ENCODE measurements at places on chromosomes 6 and 20.

DNA sequence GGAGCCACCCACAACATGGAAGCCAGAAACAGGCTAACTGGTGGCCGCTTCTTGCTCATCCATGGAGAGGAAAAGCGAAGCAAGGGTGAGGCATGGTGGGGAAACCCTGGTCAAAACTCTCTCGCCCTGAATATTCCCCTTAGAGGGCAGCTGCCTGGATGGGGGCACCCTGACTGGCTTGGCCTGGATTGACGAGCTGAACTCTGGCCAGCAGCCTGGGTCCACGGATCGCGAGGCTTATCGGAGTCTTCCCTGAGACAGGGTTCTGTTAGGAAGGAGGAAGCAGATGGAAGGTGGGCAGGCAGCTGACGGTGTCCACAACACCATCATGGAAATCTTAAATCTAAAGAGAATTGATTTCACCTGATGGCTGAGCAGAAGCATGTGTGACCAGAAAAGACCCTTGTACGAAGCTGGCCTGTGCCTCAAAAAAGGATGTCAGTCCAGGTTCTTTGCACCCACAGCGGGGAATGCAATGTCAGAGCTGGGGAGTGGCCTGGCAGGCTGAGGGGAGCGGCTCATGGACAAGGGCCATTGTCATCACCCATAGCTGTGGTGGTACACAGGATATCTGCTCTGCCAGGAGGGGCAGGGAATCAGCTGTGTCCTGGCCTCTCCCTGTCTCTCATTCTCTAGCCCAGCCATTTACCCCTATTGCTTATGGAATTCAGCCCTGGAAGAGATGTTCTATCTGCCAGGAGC, 109.4 kb upstream of the SNX9 start:
- no peak for DNase-seq

GRCh38 chr6:1729133-1729749, 119.5 kb downstream of the FOXC1 start:
- DNase-seq: no peak

DNA sequence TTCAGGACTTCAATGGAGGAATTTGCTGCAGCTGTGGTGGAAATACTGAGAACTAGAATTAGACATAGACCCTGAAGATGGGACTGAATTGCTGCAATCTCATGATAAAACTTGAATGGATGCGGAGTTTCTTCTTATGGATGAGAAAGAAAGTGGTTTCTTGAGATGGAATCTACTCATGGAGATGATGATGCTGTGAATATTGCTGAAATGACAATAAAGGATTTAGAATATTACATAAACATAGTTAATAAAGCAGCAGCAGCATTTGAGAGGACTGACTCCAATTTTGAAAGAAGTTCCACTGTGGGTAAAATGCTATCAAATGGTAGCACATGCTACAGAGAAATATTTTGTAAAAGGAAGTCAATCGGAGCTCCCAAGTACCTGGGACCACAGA, 264.6 kb downstream of the UBE3D start:
- no peak for DNase-seq

DNA sequence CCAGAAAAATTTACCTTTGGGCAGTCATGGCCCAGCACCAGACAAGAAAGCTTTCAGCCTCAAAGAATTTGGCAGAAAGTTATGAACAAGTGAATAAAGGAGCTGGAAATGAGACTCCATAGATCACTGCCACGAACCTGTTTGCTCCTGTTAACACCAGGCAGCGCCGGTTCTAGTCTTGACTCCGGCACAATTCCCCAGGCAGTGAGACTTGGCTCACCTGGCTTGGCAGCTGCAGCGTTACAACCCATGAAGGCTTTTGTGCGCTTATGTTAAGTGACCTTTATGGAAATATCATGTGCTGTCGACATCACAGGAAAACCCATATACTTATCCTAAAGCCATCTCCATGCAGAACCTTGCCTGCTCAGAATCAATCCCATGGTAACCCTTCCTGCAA, 22.2 kb upstream of the FOXC1 start:
- DNase-seq: no peak

- no peak for DNase-seq
Observed at GRCh38 chr6:1869769-1870168, 260.1 kb downstream of the FOXC1 start.

GRCh38 chr20:64238851-64239387, 16.6 kb upstream of the PCMTD2 start:
- DNase-seq: no peak

DNA sequence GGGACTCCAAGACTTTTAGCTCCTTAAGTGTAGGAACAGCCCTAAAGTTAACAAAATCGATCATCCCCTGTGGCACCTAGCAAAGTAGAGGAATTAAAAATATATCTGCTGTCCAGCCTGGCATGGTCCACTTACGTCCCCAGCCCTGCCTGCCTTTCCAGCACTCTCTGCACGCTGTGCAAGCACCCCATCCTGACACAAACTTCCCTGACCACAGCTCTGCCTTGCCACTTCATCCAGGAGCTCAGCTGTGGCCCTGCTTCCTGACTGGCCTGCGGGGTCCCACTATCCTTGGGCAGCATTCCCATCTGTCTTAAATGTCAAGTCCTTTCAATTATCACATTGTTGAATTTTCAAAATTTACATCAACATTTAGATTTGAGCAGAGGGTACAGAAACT, 39.0 kb downstream of the BLOC1S5 start:
- no peak for DNase-seq

GRCh38 chr6:137829641-137830083, 37.4 kb upstream of the TNFAIP3 start:
- DNase-seq: no peak

GRCh38 chr20:11995805-11996567, 78.3 kb downstream of the BTBD3 start:
- DNase-seq: no peak

- peak; percentile 59 for DNase-seq
Observed at GRCh38 chr20:63955281-63955826, 862 bp downstream of the UCKL1 start.

DNA sequence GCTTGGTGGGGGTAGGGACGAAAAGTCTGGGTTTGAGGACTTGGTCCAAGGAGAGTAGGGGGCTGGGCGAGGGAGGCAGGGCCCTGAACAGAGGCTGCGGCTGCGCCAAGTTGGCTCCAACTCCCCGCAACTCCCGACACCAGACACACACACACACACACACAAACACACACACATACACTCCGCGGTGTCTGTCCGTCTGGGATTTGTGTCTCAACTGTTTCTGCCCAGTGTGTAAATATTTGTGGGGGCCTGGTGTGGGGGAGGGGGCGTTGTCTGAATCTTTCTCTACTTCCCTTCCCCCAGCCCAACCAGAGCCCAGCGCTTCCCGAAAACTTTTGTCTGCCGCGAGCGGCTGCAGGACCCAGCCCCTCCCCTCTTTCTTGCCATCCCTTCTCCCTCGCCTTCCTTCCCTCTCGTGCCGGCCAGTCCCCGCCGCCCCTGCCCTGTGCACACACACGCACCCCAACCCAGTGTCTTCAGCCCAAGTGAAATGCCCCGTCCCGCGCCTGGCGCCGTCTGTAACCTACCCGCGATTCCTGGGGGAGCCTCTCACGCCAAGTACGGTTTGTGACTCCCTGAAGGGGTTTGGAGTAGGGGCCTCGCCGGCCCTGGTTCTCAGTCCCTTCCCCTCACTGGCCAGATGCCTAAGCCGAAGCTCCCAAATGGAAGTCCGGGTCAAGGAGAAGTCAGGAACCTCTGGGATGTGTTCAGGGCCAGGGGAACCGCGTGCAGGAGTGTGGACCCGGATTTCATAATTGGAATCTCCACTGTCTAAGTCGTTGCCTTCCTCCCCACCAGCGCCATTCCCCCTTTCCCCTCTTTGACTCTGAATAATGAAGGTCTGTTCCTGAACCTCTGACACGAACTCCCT, 904 bp downstream of the MDFI start:
- DNase-seq: no peak

DNA sequence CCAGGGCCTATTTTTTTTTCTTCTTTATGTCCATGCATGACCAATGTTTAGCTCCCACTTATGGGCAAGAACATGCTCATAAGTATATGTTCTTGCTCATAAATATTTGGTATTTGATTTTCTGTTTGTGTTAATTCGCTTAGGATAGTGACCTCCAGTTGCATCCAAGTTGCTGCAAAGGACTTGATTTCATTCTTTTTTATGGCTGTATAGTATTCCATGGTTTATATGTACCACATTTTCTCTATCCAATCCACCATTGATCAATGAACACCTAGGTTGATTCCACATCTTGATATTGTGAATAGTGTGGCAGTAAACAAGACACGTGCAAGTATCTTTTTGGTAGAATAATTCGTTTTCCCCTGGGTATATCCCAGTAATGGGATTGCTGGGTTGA, 78.1 kb downstream of the RTN4IP1 start:
- no peak for DNase-seq

DNA sequence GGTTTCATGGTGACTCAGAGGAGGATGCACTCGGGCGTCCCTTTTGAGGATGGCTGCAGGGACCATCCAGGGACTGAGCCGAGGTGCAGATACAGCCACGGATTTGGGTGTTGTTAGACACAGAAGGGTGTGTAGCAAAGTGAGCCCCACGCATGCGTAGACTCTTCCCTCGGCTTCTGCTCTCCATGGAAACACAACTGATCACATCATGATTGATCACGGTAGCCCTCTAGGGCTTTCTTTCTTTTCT, 606 bp upstream of the ULBP1 start:
- peak; percentile 46 for DNase-seq

GRCh38 chr20:34491226-34491931, 24.8 kb upstream of the DYNLRB1 start:
- no peak for DNase-seq

DNA sequence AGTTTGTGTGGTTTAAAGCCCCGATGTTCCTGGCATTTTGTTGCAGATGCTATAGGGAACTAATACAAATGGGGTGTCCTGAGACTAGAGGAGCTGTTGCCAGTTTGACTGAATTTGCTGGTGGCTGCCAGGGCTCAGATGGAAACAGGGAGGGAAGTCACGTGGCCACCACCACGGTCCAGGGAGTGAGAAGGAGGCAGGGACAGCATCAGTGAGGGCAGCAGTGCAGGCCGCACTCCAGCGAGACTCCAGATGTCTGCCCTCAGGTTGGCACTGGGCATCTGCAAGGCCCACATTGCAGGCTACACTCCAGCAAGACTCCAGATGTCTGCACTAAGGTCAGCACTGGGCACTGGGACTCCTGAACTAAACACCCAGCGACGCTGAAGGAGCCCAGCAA, 86.2 kb downstream of the RAMACL start:
- no peak for DNase-seq

DNA sequence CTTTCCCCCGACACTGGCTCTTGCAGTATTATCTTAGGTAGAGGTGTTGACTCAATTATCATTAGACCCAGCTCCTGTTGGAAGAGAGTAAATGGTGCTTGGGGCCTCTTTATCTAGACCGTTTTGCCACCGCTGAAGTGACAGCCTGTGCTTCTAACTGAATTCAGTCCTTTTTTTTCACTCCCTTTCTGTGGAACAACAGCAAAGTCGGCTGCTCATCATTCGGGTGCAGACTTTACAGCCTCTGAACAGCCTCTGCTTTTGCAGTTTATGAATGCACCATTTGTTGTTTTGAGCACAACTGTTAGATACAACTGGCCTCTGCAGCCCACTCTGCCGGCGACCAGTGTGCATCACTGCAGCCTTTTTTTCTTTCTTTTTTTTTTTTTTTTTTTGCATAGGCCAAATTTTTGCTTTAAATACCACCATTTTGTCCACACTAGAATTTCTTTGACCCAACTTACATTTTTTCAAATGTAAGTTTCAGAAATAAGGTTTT, 35.8 kb downstream of the RREB1 start:
- no peak for DNase-seq

GRCh38 chr6:47419621-47420020, 58.0 kb upstream of the CD2AP start:
- DNase-seq: no peak

DNA sequence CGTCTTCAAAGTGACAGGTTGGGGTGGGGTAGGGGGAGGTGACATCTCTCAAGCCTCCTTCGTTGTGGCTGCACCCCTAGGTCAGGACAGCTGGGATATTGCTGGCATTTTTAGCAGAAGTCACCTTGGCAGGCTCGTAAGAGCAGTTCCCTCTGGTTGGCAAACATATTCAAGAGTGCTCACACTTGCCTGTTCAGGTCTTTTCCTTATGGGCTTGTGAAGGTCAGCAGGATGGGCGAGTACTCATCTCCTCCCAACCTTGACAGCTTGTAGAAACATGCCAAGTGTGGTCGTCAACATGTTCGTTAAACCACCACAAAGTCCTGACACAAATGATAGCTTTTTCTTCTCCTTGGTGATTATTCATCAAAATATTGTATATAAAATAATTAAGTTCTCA, 113.6 kb downstream of the HDGFL1 start:
- no peak for DNase-seq

- no peak for DNase-seq
Observed at GRCh38 chr6:106475284-106475683, 114.8 kb downstream of the CRYBG1 start.

DNA sequence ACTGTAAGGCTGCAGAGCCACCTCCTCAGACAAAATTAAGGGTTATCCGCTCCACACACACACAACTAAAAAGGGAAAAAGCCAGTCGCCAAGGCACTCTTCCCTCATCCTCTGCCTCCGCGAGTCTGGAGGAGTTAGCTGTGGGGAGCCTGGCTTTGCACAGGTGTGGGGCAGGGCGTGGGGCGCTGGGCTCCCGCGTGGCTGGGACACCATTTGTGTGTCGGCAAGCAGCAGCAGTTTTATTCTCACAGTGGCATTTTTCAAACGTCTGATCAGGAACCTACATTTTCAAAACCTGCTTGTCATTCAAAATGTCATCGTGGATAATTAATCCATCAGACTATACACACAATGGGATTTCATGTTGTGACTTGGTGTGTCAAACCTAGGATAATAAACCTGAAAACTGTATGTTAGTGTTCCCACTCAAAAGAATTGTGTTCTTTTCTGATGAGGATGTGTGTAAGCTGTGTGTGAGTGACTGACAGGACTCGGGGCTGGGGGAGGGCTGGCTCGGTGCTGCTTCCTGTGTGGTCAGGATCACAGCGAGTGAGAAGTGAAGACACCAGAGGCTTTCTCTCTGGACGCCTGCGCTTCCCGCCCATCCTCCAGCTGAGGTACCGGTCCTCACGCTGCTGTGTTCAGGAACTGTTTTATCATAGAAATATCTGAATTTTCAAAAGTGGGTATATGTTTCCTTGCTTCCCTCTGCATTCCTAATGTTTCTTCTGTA, 83.1 kb downstream of the IRF4 start:
- peak; percentile 68 for DNase-seq

GRCh38 chr20:41734506-41734945, 116.3 kb upstream of the CHD6 start:
- DNase-seq: peak; percentile 2
